ENCODE measurements at places on chromosomes 1 and 21.

GRCh38 chr1:151519667-151520066 lies 8.5 kb downstream of the CGN start:
- DNase-seq, result no peak

- DNase-seq, result no peak
Measured at GRCh38 chr1:7341145-7341905, 429.8 kb upstream of the VAMP3 start.

GRCh38 chr1:111571239-111571638 lies 48.4 kb upstream of the RAP1A start:
- DNase-seq, result no peak

GRCh38 chr21:16563795-16564194 lies 834.0 kb downstream of the USP25 start:
- DNase-seq, result no peak

DNA sequence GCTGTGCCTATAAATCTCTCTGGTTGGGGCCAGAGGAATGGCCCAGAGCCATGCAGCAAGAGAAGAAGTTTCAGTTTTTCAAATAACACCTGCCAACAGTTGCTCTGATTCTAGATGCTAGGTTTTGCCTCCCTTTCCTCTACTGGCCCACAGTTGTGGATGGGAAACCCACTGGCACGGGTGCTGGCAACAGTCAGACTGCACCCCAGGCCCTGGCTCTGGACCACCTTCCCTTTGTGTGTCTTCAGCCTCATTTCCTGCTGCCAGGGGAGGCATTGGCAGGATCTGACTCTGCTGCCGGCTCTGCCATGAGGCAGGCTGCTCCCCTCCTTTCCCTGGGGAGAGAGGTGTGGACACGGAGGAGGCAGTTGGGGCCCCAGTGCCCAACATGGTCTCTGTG lies 142.0 kb downstream of the IGSF21 start:
- DNase-seq, result no peak

GRCh38 chr1:211559222-211560010 lies 19.5 kb downstream of the SLC30A1 start:
- DNase-seq, result no peak

- no peak for DNase-seq
Measured at GRCh38 chr1:226656201-226656600, 82.9 kb downstream of the ITPKB start.

GRCh38 chr1:115168026-115168425 lies 78.7 kb upstream of the TSPAN2 start:
- no peak for DNase-seq

GRCh38 chr1:225462429-225462713 lies 34.5 kb upstream of the LBR start:
- DNase-seq, result no peak

DNA sequence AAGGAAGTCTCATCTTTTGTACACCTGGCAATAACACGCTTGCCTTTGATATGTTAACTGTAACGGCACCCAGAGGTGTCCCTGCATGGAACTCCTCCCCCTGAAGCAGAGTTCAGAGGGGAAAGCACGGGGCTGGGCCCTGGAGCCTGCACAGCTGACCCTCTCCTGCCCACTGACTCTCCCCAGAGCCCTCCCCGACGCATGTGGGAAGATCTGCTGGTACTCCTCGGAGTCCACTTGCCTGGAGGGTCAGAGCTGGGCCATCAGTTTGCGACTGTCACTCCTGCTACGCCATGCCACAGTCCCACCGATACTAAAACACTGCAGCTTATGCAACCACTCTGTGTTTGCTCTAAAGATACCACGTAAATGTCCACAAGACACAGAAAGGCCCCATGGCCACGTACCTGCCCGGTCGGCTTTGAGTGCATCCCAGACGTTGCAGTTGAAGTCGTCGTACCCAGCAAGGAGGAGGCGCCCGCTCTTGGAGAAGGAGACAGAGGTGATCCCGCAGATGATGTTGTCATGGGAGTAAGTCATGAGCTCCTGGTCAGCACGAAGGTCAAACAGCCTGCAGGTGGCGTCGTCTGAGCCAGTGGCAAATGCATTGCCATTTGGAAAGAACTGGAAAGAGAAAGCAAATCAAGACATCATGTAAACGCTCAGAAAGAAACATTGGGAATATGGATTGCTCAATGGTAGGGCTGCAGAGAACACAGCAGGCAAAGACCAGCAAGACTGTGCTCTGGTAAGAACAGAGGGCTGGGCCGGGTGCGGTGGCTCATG lies 10.6 kb upstream of the NADK start:
- peak; percentile 11 for DNase-seq

GRCh38 chr1:42822800-42823392 lies 5.7 kb upstream of the SVBP start:
- DNase-seq, result no peak

- no peak for DNase-seq
Measured at GRCh38 chr1:171718216-171718615, 23.6 kb downstream of the VAMP4 start.

DNA sequence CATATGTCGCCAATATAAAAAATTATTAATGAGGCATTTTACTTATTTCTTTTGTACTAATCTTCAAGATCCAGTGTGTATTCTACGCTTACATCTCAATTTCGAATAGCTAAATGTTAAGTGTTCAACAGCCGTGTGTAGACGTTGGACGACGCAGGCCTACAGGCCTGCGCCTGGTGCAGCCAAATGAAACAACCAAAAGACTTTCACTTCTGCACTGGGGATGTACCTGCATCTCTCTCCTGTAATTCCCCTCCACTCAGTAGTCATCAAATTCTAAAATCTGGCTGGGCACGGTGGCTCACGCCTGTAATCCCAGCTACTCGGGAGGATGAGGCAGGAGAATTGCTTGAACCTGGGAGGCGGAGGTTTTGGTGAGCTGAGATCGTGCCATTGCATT lies 76.8 kb upstream of the HNRNPU start:
- DNase-seq, result no peak

- no peak for DNase-seq
Measured at GRCh38 chr1:30658014-30658336, 65.4 kb downstream of the MATN1 start.

GRCh38 chr1:53690411-53690810 lies 48.6 kb downstream of the GLIS1 start:
- DNase-seq, result no peak

DNA sequence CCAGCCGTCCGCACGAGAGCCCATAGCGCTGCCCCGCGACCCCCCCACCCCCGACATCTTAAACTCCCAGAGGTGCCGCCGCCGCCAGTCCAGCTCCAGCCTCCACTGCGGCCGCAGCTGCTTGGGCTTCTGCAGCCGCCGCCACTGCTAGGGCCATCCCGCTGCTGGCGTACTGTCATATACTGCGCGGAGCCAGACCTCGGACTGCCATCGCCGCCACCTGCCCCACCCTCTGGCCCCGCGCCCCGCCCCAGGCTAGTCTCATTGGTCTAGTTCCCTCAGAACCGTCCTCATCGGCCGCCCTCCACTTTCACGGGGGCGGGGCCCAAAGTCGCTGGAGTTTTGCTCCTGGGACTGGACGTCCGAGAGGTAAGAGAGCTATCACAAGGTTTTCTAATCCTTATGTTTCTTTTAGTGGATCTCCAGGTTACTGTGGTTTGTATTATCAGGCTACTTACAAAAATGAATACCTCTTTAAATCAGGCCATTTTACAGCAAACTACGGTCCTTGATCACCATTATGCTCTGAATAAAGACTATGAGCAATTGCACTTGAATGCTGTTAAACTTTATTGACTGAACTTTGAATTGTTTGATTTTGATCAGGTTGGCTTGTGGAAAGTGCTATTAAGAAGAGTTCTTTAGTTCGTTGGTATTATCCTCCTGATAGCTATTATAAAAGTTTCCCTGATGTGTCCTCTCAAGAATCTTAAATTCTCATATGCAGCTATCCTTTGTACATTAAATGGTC lies 2.8 kb upstream of the CD1D start:
- DNase-seq, result peak; percentile 80

- no peak for DNase-seq
Measured at GRCh38 chr1:230005040-230005439, 62.0 kb upstream of the GALNT2 start.

DNA sequence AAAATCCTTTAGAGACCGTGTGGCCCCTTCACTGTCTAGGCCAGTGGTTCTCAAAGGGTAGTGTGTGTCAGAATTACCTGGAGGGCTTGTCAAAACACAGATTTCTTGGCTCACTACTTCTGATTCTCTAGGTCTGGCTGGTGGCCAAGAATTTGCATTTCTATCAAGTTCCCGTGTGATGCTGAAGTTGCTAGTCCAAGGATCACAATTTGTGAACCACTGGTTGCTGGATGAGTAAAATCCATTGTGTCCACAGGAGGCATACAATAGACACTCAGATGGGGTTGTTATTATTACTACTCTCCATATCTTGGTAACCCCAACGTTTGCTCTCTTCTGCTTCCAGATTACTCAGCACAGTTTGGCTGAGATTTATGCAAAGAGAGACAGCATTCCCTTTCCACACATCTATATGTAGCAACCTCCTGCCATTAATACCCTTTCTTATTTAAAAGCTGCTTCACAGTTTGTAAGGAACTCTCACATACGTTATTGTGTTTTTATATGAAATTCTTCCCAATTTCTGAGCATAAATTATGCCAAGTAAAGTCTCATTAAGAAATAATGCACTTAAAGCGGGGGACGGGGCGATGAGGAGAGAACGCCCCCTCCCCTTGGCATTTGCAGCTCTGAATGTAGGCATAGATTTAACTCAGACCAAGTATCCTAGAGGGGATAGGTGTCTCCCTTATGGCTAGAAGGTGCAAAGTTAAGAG lies 720 bp upstream of the TMCC2 start:
- peak; percentile 40 for DNase-seq

GRCh38 chr1:58718435-58718834 lies 18.6 kb upstream of the MYSM1 start:
- no peak for DNase-seq

DNA sequence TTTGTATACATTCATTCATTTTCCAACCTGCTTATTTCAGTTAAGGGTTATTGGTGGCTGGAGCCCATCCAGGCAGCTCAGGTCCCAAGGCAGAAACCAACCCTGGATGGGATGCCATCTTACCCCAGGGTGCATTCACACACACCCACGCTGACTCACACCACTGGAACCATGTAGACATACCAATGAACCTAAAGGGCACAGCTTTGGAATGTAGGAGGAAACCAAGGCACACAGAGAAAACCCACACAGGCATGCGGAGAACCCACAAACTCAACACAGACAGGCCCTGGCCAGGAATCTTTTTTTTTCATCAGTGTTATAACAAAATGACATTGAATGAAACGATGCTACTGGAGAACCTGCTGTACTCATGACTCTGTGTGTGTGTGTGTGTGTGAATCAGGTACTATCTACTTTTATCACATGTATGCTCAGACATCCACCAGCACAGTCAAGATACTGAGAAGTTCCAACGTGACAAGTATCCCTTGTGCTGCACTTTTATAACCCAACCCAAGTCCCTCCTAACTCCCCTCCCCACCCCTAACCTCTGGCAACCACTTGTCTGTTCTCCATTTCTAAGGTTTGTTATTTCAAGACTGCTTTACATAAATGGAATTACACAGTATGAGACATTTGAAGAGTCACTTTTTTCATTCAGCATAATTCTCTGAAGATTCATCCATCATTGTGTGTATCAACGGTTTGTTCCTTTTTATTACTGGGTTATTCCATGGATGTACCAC lies 286.8 kb upstream of the PLD5 start:
- DNase-seq, result no peak

GRCh38 chr1:192958871-192959270 lies 100.3 kb downstream of the UCHL5 start:
- DNase-seq, result no peak

GRCh38 chr1:2611031-2611501 lies 21.8 kb downstream of the MMEL1 start:
- DNase-seq, result peak; percentile 42

GRCh38 chr1:213260311-213261075 lies 209.5 kb downstream of the RPS6KC1 start:
- no peak for DNase-seq

DNA sequence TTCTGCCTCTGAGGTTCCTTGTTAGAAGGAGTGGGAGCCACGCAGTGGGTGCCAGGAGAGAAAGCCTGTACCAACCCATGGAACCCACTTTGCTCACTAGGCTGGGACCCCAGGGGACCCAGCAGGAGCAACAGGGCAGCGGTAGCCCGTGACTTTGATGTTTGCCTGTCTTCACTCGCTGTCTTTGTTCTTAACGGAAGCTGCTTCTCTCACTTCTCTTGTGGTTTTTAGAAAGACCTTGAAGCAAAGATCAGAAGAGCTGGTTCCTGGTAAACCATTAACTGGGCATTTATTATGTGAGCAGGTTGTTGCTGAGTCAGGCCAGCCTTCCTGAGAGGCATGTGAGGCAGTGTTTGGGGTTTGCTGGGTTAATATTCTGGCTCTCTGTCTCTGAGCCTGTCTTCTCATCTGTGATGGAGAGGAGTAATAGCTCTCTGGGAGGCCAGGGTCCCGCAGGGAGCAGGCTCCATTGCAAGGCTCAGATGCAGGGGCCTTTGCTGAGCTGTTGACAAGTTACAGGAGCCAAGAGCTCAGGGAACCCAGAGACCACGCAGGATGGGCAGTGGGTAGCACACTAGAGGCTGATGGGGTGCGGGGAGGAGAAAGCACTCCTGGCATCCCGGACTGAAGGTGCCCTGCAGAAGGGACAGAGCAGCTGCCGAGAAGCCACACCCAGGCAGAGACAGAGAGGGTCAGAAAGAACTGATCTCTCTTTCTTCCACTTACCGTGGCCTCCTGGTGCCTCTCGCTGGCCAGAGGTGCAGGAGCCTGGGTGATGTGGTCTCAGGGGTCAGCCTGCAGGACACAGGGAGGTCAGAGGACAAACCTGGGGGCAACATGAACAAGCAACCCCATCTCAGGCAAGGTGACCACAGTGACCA lies 367.5 kb upstream of the C1orf174 start:
- no peak for DNase-seq

DNA sequence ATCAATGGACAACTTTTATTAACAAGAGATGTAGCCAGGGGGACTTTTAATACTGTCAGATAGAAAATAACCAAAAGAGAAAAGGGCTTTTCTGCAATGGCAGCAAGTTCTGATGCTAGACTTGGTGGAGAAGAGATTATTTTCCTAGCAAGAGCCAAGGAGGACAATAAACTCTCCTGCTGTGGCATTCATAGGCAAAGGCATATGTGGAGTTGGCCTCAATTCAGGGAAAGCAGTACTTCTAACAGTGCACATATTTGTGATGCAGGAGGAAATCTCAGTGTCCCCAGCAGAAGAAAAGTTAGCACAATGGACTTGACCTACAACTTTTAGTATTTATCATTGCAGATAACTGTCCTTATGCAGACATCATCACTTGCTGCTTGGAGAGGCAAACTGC lies 75.1 kb upstream of the GRIK1 start:
- no peak for DNase-seq

DNA sequence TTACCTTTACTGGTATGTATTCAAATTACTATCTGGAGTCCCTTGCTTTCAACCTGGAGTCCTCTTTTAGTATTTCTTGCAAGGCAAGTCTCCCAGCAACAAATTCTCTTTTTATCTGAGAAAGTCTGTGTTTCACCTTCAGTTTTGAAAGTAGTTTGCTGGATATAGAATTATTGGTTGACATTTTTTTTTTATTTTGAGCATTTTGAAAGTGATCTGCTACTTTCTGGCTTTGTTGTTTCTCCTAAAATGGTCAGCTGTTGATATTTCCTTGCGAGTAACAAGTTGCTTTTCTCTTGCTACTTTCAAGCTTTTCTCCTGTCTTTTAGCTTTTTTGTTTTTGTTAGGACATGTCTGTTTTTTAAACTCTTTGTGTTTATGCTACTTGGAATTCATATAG lies 126.1 kb downstream of the TRIM33 start:
- no peak for DNase-seq

Data from COLO829 (cell line).